ENCODE measurements at places on chromosomes 1 and 21.

DNA sequence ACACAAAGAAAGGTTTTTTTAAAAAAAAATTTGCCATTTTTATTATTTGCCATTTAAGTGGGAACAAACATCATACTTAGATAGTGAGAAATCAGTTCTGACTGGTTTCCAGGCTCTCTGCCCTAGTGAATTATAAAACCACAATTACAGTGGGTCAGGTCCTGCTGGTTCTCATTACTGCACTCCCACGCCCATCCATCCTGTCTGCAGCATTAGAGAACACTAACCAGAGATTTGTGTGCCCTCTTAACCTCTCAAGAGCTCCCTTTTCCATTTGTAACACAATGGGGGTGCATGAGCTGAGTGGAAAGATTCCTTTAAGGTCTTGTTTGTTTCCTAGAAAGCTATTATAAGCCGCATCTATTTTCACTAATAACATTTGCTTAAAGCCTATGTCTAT is 489.3 kb downstream of the AMY1C start:
- no peak for DNase-seq

GRCh38 chr1:73821520-73821919 is 376.5 kb downstream of the LRRIQ3 start:
- no peak for DNase-seq

- DNase-seq: no peak
These were observed 53.4 kb upstream of the GOLT1A start for GRCh38 chr1:204267191-204267601.

DNA sequence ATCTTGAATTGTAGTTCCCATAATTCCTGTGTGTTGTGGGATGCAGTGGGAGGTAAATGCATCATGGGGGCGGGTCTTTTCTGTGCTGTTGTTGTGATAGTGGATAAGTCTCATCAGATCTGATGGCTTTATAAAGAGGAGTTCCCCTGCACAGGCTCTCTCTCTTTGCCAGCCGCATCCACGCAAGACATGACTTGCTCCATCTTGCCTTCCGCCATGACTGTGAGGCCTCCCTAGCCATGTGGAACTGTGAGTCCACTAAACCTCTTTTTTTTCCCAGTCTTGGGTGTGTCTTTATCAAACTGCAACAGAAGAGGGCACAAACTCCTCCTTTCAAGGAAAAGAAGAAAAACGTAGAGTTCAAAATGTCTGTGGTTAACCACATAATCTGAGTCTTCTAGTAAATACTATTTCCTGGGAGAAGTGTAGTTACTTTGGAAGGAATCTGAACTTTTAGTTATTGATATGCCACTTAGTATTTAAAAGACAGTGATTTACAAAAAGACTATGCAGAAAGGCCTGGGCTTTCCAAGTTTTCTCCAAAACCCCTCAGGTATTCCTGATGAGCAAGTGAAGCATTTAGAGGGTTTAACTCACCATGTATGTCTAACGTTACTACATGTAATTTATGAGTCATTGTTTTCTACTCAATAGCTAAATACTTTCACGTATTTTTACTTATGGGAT is 10.0 kb downstream of the ADAMTS1 start:
- DNase-seq: no peak

- no peak for DNase-seq
These were observed 304.9 kb downstream of the FAM72C start for GRCh38 chr1:143666851-143667250.

DNA sequence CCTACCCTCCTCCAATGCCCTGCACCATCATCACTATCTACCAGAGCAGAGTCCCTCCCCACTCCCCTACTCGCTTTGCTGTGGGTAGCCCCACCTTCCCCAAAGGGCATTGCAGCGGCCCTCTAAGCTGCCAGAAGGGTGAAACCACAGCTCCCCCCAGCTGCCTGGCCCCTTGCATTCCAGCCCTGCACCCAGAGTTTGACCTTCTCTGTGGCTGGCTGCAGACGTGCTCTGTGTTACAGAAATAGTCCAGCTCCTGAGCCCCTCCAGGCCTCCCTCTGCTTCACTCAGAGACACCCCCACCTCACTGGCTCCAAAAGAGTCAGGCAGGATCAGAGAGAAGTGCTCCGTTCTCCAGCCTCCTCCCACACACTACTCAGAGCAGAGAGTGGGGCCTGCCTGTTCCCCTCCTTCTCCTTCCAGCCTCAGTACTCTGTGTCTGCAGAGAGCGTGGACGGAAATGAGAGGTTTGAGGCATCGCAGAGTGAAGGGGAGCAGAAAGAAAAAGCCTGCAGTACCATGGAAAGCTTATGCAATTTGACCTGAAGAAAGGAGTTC is 63.2 kb downstream of the PLEKHA6 start:
- no peak for DNase-seq

- no peak for DNase-seq
These were observed 18.9 kb upstream of the LEPR start for GRCh38 chr1:65401612-65402011.

DNA sequence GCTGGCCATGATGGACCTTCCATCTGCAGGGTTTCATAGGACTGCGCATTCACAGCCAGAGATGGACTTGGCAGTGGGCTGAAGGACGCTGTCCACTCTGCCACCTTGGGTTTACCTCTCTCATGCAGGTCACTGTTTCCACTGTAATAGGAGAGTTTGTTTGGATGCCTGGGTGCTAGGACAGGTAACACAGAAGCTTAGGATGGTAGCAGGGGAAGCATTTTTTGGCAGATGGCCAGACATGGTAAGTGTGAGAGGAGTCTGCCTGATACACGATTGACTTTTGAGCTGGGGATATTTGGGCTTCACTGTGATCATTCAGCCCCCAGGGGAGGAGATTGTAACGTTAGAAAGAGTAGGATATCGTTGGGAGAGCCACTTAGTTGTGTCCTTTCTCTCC is 11.8 kb downstream of the PSEN2 start:
- no peak for DNase-seq

- DNase-seq: no peak
These were observed 139.1 kb upstream of the ZC3H11B start for GRCh38 chr1:219751870-219752507.

DNA sequence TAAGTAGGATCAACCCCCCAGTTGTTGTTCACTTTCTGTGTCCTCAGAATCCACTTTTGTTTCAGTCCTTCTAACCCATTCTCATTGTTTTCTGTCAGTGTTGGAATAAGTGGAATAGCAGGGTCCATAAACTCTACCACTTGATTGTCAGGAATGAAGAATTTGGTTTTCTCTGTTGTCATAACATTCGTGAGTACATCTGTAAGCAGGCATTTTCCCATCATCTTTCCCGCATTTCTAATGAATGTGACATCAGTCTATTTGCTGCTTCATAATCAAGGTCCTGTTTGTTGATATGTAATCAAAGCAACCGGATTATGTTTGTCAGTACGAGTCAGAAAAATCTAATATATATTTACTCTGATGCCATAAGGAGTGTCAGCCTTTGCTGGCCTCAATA is 147.1 kb downstream of the KIF26B start:
- no peak for DNase-seq

- DNase-seq: no peak
These were observed 38.0 kb upstream of the ATP1A1 start for GRCh38 chr1:116334868-116335635.

DNA sequence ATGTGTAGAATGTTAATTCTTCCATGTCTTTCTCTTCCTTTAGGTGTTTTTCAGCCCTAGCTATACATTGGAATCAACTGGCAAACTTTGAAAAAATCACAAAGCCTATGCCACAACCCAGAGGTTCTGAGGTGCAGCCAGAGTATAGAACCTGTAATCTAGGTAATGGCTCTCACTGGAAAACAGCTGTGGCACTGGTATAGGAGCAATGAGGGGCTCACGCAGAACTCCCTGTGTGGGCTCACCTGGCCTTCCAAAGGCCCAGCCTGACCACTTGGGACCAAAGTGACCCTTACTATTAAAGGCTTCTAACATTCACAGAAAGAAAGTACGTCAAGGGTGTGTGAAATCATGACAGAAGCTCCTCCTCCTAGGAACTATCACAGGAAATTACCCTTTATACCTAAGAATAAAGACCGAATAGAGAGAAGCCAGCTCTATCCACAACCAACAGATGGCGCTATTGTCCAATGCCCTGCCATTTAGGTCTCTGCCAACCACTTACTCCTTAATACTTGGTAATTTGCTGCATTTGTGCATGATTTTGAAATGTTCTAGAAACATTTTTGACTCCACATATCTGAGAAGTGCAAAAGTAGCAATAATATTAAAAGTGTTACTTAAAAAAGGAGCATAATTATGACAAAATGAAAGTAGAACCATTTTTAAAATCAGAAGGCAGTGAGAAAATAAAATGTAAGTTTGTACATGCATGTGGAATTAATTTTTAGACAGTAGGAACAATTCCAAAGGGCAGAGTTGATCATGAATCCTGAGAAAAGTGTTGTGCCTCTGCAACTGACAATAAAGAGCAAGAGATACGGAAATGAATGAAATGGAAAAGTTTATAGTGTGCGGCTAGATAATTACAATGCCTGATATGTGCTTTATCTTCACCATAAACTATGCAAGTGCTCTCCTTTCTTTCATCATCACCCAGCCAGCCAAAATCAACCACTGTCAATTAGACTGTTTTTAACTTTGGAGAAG is 93.1 kb upstream of the HAO2 start:
- peak; percentile 69 for DNase-seq

- no peak for DNase-seq
These were observed 2.8 kb downstream of the POLR3GL start for GRCh38 chr1:145967288-145967687.

GRCh38 chr1:238589843-238590435 is 699.2 kb upstream of the ZP4 start:
- DNase-seq: no peak

DNA sequence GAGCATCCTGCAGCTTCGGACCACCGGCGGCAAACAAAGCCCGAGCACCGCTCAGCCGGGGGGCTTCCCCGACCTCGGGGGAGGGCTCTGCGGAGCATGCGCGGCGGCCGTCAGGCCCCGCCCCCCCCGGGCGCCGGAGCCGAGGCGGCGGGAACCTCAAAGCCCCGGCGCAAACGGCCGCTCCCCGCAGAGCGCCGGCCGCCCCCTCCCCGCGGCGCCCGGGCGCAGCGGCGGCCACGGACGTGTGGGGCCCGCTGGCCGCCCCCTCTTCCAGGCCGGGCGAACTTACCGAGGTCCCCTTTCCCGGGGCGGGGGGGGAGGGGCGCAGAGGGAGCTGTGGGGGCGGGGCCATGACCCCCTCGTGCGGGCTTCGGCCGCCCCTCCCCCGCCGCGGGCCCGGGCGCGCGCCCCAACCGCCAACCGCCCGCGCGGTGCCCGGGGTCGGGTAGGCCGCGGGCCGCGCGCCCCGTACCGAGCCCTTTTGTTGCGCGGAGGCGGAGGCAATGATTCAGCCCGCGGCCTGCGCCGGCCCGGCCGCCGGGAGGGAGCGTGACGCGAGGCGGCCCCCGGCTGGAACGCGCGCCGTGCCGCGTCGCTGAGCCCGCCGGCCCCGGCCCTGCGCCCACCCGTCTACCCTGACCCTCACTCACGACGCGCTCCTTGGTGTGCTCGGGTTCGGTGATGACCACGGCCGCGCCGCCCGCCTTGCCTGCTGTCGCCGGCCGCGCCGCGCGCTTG is 1.7 kb downstream of the RCC2 start:
- peak; percentile 57 for DNase-seq

GRCh38 chr21:15212206-15212605 is 147.4 kb upstream of the NRIP1 start:
- DNase-seq: no peak

GRCh38 chr1:226109829-226110248 is 47.3 kb downstream of the H3-3A start:
- DNase-seq: no peak

- no peak for DNase-seq
These were observed 609.6 kb downstream of the PTPRU start for GRCh38 chr1:29845910-29846309.

- DNase-seq: no peak
These were observed 429.4 kb upstream of the PTBP2 start for GRCh38 chr1:96292141-96292540.

- no peak for DNase-seq
These were observed 871 bp upstream of the ETS2 start for GRCh38 chr21:38804789-38805327.

DNA sequence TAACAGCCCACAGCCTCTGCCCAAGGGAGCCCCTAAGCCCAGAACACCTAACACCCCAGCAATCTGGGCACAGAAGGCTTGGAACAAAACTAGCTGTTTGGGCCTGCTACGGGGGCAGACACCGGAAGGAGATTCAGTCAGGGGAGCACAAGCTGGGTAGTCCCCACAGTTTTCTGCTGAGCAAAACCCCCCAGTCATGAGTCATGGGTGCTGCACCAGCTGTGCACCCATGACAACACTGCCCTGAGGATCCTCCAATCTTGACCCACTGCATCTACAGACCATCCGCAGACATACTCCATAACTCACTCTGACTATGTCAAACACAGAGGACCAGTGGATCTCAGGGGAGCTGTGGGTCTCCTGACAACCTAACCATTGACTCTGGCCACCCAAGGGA is 105.1 kb downstream of the LRIG2 start:
- DNase-seq: no peak
